NCI-H187 treated with DMSO at 0.1 percent for 48 hours (cell line): ENCODE measurements at places on chromosomes 5 and 9.

DNA sequence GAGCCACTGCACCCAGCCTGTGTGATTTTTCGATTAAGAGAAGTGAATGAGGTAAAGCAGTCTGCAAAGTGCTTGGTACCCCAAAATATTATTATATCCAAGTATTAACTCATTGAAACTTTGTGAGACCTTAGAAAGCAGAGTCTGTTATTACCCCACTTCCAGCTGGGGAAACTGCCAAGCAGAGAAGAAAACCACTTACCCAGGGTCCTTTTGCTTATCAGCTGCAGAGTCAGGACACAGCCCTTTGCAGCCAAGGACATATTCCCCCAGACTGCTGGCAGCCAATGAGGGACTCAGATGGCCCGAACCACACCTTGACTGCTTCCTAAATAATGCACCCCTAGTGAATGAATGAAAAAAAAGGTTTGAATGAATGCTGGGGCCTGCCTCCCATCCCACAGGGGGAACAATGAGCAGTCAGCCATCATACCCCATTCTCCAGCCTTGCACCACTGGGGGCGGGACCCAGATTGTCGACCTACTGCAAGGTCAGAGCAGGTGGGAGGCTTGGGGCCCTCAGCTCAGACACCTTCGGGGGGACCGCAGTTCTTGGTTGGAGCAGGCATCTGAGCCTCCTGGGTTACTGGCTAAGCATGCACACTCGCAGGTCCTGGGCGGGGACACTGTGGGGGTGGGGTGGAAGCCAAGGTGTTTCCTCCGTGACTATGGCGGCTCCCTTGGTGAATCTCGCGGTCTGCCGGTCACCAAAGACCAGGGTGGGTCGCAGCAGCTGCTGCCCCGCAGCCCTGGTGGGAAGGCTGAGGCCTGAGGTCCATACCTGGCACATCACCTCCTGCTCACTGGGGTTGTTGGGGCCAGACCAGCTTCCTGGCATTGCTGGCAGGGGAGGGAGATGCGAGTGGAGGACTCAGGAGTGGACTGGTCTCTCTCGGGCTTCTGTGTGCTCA, 29.7 kb downstream of the PRRT1B start:
- DNase-seq, result no peak

DNA sequence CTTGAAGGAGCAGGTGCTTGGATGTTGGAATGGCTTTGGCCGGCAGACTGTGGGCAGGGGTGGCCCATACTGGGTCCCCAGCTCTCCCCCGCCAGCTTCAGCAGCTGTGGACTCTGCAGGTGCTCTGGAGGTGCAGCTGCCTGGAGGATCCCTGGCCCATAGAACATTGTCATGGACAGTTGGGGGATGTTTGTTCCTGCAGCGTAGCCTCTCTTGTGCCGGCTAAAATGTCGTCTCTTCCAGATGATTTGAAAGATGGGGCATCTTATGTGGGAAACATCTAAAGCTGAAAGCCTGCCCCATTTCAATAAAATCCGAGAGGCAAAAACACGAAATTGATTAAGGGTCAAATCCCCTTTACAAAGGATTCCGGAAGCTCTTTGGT, 13.5 kb upstream of the SLC6A19 start:
- DNase-seq, result no peak

- DNase-seq, result no peak
Measured at GRCh38 chr9:114117996-114118830, 19.1 kb upstream of the KIF12 start.

DNA sequence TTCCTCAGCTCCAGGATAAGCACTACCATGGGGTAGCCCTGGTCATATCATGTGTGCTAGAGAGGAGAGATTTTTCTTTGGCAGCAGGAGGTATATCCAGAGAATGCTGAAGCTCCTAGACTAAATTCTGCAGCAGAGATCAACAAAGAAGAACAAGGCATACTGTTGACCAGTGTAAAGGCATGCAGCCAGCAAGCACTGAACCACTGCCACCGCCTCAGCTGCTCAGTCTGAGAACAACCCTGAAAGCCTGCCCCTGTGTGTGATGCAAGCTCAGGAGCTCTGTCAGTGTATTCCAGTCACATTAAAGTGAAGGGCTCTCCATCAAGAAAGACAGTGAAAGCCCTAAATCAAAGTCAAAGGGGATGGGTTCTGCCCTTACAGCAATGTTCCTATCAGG, 439.5 kb upstream of the CD180 start:
- DNase-seq, result no peak

DNA sequence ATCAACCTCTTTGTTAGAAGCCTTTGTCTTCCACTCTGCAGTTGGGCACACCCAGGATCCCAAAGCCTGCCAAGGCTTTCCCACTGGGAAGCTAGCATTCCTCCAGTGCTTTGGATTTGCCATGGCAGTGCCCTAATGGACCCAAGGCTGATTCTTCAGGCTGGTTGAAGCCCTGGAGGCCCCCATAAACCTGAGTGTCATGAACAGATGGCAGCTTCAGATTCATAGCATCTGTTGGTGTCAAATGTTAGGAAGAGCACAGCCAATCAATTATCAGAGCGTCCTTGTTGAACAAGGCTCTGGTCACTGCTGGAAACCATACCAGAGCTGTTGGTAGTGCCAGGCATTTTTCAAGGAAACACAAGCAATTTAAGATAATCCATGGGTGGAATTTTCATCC, 241.1 kb upstream of the KLF4 start:
- DNase-seq, result no peak

GRCh38 chr5:37477426-37477825, 98.3 kb downstream of the WDR70 start:
- DNase-seq, result no peak

- no peak for DNase-seq
Measured at GRCh38 chr5:124963236-124963919, 216.9 kb upstream of the ZNF608 start.
